ENCODE measurements at places on chromosomes 11 and 22.

- DNase-seq, result no peak
Observed at GRCh38 chr11:91835051-91835560, 389.5 kb upstream of the FAT3 start.

- DNase-seq, result no peak
Observed at GRCh38 chr11:35227576-35228327, 88.8 kb downstream of the CD44 start.

- no peak for DNase-seq
Observed at GRCh38 chr11:70462818-70463477, 64.6 kb downstream of the CTTN start.

GRCh38 chr11:74783241-74783871 lies 34.7 kb downstream of the RNF169 start:
- peak; percentile 41 for DNase-seq

DNA sequence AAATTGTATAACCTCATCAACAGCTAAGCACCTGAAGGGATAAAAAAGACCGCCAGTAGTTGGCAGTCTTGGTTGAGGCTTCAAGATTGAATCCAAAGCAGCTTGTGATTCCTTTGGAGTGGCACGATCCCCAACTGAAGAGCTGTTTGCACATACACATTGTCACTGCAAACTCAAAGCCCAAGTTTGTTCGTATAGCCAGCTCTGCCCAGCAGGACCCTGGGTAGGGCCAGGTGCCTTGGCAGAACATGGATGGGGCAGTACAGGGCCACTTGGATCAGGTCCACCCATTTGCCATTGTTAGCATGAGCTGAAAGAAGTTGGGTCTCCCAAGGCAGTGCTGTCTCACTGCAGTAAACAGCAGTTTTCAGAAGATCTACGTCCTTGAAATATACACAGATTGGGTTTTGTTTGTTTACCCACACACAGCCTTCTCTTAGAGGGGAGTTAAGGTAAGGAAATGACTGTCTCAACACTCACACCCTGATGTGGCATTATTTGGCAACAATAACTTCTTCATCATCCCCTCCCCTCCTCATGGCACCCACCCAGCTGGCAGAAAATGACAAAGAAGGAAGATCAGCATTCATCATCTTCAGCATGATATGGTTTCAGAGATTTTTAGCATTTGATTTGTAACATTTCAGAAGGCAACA lies 132.9 kb downstream of the COMMD9 start:
- no peak for DNase-seq

- no peak for DNase-seq
Observed at GRCh38 chr11:134151083-134151747, 72.6 kb downstream of the NCAPD3 start.

- DNase-seq, result no peak
Observed at GRCh38 chr11:21892736-21893564, 299.9 kb upstream of the ANO5 start.

DNA sequence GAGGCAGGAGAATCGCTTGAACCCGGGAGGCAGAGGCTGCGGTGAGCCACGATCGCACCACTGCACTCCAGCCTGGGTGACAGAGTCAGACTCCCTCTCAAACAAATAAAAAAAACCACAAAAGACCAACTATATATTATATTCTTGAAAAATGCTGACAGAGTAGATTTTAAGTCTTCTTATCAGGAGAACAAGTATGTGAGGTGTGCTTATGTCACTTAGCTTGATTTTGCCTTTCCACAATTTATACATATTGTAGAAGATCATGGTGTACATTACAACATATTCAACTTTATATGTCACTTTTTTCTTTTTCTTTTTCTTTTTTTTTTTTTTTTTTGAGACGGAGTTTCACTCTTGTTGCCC lies 24.1 kb upstream of the CARS1 start:
- no peak for DNase-seq

GRCh38 chr22:43853328-43853931 lies 8.9 kb downstream of the SULT4A1 start:
- no peak for DNase-seq

DNA sequence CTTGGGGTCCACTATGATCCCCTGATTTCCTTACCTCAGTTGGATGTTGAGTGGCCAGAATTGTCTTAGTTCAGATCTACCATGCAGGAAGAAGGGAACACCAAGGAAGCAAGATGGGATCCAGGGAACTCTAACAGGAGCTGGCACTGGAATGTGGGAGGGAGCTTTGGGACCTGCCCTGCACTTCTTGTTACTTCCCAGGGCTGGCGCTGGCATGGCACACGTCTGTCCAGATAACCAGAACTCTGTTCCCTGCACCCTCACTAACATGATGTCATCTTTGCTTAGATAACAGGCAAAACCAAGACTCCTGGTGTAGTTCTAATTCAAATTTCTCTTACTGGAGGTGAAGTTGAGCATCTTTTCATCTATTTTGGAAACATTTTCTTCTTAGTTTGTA lies 550.0 kb downstream of the MN1 start:
- DNase-seq, result no peak

GRCh38 chr11:70834984-70835560 lies 417.3 kb downstream of the SHANK2 start:
- DNase-seq, result no peak

DNA sequence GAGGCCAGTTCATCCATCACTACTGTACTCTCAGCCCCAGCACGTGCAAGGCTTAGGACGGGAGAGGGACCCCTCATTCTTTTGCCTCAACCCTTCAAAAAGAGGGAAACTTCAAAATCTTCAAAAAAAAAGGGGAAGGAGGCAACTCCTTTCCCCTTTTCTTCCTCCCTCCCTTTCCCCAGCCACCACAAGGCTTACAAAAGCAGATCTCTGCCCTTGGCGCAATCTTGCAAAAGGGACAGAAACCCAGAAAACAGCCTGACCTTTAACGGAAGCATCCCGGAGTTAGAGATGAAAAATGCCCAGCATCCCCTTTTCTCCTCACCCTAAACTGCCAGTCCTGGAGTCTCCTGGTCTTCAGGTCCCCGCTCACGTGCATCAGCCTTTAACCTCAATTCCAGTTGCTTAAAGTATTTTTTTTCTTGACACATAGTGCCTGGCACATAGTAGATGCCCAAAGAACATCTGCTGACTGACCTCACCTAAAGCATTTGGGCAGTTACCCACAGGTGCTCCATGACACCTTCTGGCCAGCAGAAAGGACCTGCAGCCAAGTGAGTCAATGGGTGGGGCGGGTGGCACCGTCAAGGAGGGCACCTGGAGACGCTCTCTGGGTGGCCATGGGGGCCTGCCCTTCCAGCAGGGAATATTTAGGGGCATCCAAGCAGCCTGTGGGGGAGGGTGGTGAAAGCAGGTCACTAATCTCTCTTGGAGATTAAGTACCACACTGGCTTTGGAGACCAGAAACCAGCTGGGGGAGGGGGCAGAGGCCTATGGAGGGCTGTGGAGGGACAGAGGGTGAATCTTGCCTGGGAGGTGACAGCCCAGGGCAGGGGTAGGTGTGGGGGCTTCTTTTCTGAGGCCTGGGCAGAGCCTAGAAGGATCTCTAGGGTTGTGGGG lies 16.3 kb downstream of the NECTIN1 start:
- no peak for DNase-seq

GRCh38 chr22:27064386-27064785 lies 407.0 kb downstream of the MIAT start:
- no peak for DNase-seq

GRCh38 chr22:27378311-27378800 lies 423.2 kb downstream of the MN1 start:
- no peak for DNase-seq

GRCh38 chr11:68890490-68891231 lies 13.0 kb downstream of the MRPL21 start:
- DNase-seq, result no peak

DNA sequence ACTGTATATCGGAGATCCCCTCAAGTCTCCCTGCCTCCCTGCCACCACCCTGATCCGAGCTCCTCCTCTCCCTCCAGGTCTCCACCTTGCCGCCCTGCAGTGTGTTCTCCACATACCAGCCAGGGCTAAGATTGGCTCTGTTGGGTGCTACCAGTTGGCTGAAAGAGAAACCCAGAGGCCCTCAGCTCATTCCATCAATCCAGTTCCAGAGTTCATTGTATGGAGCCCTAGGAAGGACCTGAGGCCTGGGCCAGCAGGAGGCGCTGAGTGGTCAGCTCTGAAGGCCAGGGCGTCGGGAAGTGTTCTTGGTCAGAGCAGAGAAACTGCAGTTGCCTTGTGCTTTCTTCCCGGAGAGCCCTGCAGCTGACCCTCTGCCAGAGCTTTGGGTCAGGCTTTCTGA lies 2.2 kb upstream of the TOP3B start:
- DNase-seq, result no peak

DNA sequence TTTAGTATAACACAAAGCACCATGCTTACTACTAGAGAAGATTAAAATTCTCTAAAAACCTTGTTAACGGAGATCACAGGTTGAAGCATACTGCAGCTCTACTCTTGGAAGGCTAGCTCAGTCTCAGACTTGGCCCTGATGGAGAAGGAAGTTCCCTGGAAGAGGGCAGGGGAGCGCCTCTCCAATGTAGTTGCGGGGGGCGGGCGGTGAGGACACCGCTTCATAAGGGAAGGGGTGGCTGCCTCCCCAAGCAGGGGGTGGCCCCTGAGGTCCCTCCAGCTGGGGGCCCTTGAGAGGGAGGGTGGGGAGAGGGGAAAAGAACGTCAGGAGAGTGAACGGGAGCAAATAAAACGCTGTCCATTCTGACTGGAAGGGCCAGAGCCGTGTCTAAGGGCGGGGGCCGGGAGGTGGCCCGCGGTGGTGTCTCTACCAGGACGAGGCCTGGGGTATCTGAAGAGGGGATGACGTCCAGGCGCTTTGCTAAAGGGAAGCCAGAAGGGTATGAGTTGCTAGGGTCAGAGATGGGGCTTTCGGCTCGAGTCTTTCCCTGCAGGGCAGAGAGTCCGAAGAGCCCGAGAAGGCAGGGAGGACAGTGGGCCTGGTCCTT lies 553 bp upstream of the USP47 start:
- peak; percentile 29 for DNase-seq

DNA sequence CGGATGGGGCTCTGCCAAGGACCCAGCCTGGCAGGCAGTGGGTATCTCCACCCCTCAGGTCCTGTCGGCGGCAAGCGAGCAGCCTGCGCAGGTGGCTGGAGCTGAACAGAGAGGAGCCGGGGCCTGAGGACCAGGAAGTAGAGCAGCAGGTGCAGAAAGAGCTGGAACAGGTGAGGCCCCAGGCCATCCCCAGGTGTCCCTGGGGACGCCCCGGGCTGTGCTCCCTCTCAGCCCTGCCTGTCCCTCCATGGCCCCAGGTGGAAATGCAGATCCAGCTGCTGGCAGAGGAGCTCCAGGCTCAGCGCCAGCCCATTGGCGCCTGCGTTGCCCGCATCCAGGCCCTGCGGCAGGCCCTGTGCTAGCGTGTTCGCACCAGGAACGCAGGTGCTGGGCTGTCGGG lies 44.0 kb downstream of the PISD start:
- DNase-seq, result no peak

DNA sequence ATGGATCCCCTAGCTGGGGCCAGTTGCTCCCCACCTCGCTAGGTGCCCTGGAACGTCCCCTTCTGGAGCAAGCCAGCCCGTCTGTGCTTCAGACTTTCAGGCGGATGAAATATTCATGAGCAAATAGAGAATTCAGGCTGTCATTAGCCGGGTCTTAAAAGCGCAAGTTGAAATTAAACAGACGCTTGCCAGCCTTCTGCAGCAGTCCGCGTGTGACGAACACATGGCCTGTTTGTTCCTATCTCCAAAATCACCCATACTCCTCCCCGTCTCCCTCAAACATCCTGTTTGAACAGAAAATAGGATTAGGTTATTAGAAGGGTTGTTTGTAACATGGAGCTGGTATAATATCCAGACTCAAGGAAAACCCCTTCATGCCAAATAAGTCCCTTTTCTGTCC lies 38.7 kb downstream of the MYO18B start:
- DNase-seq, result no peak

GRCh38 chr11:28963187-28963586 lies 855.0 kb downstream of the METTL15 start:
- DNase-seq, result no peak

- DNase-seq, result no peak
Observed at GRCh38 chr11:134478176-134478575, 66.1 kb upstream of the B3GAT1 start.

GRCh38 chr11:15602785-15603567 lies 488.3 kb downstream of the INSC start:
- DNase-seq, result no peak

DNA sequence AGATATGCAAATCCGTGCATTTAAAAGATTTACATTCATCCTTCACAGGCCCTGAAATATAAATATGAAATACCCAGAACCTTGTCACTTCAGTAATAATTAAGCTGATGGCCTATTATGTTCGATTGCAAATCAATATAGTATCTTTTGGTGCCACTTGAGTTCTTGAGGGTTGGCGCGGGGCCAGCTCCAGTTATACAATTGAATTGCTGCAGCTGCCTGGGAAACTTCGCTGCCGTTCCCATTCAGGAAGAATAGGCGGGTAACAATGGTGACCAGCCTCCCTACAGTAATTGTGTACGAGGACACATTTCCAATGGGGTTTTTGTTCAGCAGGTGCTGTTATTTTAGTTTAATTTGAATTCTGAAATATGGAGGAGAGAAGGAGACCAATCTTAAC lies 451.2 kb downstream of the INSC start:
- DNase-seq, result no peak

- no peak for DNase-seq
Observed at GRCh38 chr11:129331217-129331616, 44.4 kb upstream of the BARX2 start.

DNA sequence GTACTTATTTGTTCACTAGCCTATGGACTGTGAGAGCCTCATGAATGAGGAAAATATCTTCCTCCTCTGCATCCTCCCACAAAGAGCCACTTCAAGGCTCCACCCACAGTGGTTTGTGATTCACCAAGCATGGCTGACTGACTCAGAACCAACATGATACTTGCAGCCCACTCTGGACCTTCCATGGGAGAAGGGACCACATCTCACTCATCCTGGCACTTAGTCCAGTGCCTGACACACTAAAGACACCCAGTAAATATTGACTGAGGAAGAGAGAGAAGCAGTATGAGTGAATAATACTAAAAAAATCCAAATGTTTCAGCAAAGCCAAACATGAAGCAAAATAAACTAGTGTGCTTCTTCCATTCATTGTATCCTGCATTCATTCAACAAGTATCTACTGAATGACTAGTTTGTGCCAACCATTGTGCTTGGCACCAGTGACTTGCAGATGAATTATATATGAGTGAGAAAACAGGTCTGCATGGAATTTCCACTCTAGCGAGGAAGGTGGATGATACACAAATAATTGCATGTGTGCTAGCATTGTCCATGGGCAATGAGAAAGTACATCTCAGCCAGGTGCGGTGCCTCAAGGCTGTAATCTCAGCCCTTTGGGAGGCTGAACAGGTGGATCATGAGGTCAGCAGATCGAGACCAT lies 54.9 kb upstream of the BLID start:
- no peak for DNase-seq
